ENCODE measurements at places on chromosomes 1 and 21. TPM values are rescaled to one million over a fixed set of nuclear protein-coding genes. Genes with fewer than 3 reads are reported as not detected.

DNA sequence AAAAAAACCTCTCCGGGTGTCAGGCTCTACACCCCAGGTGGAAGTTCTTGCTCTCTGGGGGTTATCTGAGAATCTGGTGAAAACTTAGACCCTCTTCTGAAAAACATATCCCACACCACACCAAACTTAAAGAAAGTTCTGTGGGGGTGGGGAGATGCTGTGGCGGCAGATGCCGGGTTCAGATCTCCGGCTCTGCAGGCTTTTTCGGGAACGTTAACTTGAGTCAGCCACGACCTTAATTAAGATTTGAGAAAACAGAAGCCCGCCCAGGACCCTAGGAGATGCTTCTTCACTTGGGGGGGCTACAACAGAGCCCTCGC, 2.3 kb downstream of the RCC2 start:
- no peak for DNase-seq

LIN28A gene
- not detected for total RNA-seq

KRTAP20-3 gene
- not detected for total RNA-seq

NPL gene
- total RNA-seq: 4.8 TPM

All from CD4-positive, CD25-positive, alpha-beta regulatory T cell (primary cell).